NCI-H1092 treated with DMSO at 0.1 percent for 48 hours (cell line): ENCODE measurements at places on chromosomes 5 and 9.

DNA sequence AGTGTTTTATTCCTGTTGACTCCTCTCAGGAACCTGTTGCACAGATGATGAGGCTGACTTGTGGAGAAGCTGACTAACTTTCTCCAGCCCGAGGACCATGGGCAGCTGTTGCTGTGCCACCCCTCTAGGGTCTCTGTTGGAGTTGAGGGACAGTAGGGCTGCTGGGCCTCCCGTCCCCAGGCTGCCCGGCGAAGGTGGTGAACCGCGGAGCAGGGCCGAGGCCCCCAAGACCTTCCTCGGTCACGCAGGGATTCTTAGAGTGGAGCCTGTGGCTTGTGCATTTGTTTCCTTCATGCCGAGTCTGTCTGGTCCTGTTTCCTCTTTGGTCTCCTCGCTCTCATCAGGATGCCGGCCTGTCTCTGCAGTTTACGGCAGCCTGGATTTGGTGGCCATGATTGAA lies 40.2 kb downstream of the CACNA1B start:
- no peak for DNase-seq

DNA sequence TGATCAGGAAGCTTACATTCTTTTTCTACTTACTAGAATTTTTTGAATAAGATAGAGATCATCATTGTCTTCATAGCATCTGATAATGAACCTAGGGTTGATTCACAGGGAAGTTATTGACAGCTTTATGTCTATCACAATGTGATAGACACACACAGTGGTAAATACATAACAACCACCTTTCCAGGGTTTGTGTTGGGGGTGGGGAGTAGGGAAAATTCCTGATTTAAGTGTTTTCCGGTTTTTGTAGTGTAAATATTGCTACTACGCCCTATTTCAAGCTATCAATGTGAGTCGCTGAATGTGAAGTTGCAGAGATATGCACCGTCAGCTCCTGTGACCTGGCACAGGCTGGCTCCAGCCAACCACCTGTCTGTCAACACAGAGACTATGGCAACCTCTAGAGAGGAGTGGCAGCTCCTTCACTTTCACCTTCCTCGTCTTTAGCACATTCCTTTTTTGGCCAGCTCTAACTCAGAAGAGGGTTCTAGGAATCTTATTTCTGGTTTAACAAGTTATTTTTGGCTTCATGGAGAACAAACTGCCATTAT lies 224.9 kb downstream of the MAT2B start:
- DNase-seq = no peak

DNA sequence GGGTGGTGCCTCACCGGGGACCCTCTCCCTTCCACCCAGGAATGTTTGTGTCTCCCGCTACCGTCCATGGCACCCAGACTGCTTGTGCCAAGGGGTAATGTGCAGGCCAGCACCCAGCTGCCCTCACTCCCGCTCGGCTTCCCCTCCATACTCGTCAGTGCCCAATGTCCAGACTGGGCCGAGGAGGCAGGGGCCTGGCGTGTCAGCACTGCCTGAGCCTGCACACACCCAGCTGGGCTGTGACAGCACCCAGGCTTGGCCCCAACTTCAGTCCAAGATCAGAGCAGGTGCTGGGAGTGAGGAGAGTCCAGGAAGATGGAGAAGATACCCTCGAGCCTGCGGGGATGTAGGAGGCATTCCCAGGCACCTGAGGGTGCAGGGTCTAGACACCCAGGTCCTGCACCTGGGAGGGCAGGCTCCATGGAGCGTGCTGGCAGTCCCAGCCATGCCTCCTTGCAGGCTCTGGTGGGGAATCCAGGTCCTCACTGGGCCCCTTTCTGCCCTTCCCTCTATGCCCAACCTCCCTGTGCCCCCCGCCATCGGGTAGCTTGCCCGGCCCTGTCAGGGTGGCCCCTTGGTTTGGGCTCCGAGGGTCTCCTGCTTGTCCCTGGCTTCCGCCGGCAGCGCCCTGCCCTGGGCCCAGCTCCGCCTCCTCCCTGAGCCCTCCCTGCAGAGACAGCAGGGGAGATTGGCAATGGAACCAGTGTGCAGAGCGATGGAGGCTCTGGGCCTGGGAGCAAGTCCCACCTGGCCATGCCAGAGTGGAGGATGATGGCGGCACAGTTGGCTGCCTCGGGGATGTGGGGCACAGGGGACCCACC lies 250.8 kb upstream of the EDIL3 start:
- DNase-seq = no peak

- no peak for DNase-seq
Observed at GRCh38 chr5:159916841-159917761, 819 bp downstream of the ADRA1B start.

- DNase-seq = no peak
Observed at GRCh38 chr5:142795251-142795650, 25.1 kb downstream of the ARHGAP26 start.

- DNase-seq = peak; percentile 58
Observed at GRCh38 chr9:95507464-95508241, 9.1 kb downstream of the PTCH1 start.

DNA sequence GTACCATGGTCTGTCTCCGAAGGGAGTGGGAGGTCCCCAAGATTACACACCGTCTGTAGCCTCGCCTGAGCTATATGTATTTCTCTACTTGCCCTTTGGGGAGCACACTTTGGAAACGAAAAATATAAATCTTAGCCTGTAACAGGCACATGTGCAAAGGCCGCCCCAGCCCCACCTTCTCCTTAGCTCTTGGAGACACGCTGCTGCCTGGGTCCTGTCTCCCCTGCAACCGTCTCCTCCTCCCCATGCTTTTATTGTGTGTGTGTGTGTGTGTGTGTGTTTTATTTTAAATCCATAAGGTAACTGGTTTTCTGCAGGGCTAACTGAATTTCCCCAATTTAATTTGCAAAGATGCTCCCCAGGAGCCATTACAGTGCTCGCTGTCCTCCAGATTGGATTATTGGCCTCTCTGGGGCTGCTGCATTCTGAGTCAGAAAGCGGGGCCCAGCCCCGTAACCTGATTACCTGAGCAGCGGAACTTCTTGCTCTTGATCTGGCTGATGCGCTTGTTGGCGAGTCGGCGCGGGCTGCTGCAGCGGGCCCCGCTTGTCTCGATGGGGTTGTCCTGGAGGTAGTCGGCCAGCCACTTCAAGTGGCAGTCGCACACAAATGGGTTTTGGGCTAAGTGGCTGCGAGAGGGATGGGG lies 193.3 kb upstream of the PANK3 start:
- DNase-seq = no peak

- no peak for DNase-seq
Observed at GRCh38 chr9:89495824-89496560, 1.9 kb downstream of the SEMA4D start.

DNA sequence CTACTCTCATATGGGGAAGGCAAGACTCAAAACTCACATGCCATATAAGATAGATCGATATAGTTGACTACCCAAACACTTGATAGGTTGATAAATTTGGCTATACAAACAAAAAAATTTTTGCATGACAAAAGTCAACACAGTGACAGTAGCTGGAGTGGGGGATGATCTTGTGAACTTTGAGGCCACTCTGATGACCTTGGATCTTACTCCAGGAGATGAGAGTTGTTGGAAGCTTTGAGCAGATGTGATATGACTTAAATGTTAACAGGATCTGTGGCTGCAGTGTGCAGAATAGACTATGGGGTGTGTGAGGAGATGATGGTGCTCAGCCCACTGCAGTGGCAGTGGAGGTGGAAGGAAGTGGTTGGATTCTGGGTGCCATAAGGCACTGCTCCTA lies 101.4 kb downstream of the ZFAND5 start:
- no peak for DNase-seq

DNA sequence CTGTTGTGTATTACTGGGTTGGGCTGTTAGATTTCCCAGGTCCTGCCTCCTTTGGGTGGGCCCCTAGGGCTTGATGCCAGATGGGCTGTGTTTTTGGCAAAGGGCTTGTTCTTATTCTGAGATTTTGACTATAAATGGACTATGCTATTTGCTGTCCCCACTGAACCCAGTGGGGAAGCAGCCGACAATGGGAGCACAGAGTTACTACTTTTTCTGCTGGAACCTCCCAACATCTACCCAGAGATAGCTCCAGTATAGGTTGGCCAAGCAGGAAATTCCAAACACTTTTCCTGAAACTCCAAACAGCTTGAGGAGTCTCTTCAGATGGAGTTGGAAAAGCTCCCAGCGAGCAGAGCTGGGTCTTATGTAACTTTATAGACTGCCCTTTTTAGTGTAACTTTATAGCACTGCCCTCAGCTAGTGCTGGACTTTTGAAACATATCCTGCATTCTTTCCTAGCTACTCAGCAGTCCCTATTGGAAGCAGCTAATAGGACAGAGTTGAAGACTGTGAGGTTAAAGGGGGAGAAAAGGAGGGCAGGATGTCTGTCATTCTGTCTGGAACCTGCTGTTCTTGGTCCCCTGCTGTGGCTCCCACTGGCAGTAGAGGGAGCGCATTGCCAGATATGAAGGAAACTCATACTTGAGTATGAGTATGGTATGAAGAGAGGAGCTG lies 21.0 kb downstream of the RUSC2 start:
- no peak for DNase-seq

DNA sequence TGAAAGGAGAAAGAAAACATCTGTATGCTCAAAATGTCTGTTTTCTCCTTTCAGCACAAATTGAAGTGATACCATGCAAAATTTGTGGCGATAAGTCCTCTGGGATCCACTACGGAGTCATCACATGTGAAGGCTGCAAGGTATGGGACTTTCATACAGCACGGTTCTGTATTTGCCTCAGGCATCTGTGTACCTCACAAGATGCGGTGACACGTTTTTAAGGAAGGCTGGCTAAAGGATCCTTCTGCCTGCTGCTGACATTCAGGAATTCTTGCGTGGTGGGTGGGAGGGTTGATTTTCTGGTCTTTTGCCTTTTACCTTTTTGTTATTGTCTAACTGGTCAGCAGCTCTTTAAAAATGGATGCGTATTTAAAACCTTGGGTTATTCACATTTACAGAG lies 133.1 kb downstream of the RORB start:
- no peak for DNase-seq

- no peak for DNase-seq
Observed at GRCh38 chr5:135324160-135324559, 74.9 kb downstream of the MACROH2A1 start.

GRCh38 chr9:81069038-81069795 lies 620.1 kb downstream of the TLE1 start:
- DNase-seq = no peak

- DNase-seq = no peak
Observed at GRCh38 chr9:129278391-129279237, 100.6 kb upstream of the IER5L start.

DNA sequence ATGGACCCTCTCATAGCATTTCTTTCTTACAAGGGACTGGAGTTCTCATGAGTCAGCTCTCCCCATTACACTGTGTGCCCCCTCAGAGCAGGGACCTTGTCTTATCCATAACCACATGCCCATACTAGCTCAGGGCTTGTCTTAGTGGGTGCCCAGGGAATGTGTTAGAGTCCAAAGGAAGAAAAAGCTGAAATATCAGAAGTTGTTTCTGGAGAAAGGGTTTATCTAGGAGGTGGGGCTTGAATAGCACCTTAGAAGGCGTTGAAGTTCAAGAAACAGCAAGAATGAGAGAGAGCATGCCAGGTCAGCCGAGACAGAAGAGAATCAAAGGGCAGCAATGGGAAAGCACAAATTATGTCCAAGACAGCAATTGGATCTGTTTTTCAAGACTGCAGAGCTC lies 109.4 kb downstream of the TTLL11 start:
- no peak for DNase-seq

DNA sequence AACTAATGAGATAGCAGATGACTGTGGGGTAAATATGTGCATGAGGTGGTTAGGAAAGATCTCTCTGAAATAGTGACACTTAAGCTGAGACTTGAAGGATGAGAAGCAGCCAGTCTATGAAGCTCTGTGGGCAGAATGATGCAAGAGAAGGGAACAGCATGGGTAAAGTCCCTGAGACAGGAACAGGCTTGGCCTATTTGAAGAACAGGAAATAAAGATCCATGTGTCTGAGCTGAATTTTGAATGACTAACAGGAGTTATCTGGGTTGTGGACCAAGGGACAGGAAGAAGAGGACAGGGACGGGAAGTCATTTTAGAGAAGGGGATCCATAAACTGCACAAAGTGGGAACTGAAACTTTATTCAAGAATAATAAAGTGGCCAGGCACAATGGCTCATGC lies 25.6 kb upstream of the HMGCS1 start:
- DNase-seq = no peak

GRCh38 chr5:14996997-14997396 lies 125.4 kb upstream of the ANKH start:
- no peak for DNase-seq

DNA sequence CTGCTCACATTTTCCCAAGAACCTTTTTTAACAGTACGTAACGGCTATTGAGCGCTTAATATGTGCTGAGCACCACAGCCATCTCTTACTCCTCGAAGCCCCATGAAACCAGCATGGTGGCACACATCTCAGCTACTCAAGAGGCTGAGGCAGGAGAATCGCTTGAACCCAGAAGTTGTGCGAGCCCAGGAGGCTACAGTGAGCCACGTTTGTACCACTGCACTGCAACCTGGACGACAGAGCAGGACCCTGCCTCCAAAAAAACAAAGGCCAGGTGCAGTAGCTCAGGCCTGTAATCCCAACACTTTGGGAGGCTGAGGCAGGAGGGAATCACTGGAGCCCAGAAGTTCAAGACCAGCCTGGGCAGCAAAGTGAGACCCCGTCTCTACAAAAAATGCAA lies 28.2 kb downstream of the AQP7 start:
- no peak for DNase-seq

GRCh38 chr5:74334762-74335384 lies 305.7 kb downstream of the ENC1 start:
- DNase-seq = no peak

DNA sequence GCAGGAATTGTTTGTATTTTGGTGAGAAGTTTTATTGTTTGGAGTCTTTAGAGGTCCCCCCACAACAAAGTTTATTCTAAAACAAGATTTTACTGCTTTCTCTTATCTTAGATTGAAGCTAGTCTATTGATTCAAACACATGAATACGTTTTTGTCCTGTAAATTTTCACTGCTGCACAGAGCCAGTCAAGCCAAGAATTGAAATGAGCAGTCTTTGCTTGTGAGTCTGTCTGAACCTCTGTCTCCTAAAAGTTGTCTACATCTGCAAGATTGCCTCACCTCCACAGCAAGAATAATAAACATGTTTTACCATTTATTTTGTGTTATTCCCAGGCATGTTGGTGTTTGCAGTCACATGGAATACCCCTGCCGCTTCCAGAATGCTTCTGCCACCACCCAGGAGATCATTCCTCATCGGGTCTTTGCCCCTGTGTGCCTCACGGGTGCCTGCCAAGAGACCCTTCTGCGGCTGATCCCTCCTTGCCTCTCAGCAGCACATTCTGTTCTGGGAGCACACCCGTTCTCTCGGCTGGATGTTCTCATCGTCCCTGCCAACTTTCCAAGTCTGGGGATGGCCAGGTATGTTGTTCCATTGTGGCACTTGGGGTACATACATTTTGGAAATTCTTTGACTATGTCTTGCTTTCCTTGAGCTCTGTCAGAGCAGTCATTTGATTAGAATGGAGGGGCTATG lies 74.1 kb downstream of the AOPEP start:
- DNase-seq = no peak

DNA sequence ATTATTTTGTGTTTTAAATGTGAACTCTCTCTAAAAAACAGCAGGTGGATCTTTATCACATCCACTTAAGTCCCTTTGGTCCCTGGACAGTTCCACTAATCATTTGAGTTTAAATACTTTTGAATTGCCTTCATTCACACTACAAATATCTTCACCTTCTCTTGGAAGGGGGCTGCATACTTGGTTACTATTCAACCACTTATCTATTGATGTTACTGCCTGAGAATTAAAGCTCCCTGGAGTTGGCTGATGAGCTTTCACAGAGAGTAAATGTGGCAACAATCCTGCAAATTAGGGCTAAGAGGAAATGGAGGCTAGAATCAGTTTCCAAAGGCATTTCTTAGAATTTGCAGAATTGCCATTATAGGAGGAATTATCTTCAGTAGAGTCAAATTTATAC lies 180.4 kb downstream of the ST8SIA4 start:
- no peak for DNase-seq

- no peak for DNase-seq
Observed at GRCh38 chr5:180399401-180400215, 46.5 kb upstream of the GFPT2 start.
